Choroid plexus epithelial cell (primary cell): ENCODE measurements at places on chromosomes 6 and 20.

- no peak for DNase-seq
Observed at GRCh38 chr6:52787917-52788316, 15.7 kb downstream of the GSTA1 start.

- DNase-seq, result peak; percentile 90
Observed at GRCh38 chr6:116370760-116371119, at the start of gene DSE. Gene DSE, plus strand, starts transcription at chr6:116370947. Its CDS starts 28,304 bp downstream, at chr6:116399251.

GRCh38 chr6:31620586-31621319 is at the start of gene PRRC2A:
Gene PRRC2A, plus strand, starts transcription at chr6:31620715. Its CDS starts 2,075 bp downstream, at chr6:31622790.
- DNase-seq, result peak; percentile 57

- DNase-seq, result peak; percentile 23
Observed at GRCh38 chr6:157304899-157305663, 18.2 kb downstream of the TMEM242 start.

DNA sequence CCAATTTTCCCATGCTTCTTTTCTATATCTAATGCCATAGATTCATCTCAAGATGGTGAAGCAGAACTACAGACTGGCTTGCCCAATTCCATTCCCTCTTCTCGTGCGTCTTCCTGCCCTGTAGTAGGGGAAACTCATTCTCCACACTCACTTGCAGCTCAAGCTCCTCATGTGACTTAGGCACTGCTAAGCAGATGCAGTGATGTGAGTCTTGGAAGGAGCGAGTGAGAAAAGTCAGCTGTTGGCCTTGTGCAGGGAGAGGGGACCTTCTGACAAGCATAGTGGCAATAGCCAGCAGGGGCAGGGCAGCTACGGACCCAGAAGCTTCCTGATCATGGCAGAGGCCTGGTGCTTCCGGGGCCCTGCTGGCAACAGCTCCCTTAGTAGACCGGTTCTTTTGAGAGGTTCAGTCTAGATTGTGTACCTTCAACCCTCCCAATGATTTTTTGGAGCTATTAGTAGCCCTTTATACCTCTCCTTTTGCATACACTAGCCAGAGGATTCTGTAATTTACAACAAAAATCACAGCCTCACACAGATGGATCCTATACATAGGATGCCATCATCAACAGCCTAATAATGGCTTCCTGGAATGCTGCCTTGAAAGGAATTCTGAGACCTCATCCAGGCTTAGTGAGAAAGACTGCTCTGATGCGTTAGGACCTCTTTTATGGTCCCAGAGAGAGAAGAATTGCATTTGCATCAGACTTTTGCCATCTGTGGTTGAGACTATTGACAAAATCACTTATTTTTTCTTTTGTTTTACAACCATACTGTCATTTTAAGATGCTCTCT is 121.5 kb upstream of the RIPOR2 start:
- DNase-seq, result no peak

- peak; percentile 45 for DNase-seq
Observed at GRCh38 chr6:112665114-112665513, 318.0 kb downstream of the RFPL4B start.

GRCh38 chr6:35601331-35602132 is 87.2 kb downstream of the FKBP5 start:
- peak; percentile 98 for DNase-seq

DNA sequence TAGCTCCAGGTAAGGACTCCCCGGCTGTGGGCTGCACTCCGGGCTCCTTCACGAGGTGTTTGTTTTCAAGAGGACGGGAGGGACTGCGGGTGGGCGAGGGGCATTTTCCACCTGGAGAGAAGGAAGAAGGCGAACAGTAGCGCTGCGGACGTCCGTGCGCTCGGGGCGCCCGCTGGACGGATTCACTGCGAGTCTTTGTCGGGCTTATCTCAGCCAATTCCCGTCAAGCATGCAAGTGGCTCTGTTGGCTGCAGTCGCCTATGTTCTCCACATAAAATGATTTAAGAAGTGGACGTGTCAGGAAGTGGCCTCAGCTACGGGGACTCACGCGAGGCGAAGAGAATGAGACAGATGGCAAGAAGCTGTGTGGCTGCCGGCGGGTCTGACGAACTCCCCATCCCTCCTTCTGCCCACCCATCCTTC is 332 bp downstream of the GRIK2 start:
- DNase-seq, result no peak

DNA sequence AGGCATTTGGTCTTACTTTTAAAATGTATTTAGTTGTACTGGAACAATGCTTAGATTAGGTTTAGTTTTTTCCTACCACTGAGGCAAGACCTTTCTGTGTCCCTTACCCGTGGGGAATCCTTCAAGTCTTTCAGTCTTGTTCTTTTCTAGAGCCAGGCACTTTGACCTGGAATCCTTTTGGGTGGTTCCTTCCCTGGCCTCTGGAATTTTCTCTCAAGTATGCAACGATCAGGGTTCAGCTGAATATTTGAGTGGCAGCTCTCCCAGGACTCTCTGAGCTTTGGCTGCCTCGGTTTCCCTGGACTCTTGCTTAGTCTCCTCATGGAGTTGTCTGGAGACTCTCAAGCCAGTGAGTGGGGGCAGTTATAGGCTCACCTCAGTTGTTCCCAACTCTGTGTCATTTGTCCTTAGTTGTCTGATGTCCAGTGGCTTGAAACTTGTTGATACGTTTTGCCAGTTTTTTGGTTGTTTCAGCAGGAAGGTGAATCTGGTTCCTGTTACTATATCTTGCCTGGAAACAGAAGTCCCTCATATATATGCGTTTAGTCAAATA is 118.1 kb downstream of the QKI start:
- no peak for DNase-seq

GRCh38 chr6:143149771-143150170 is 89.1 kb downstream of the AIG1 start:
- no peak for DNase-seq

GRCh38 chr6:109743739-109744138 is 52.6 kb downstream of the FIG4 start:
- peak; percentile 60 for DNase-seq

DNA sequence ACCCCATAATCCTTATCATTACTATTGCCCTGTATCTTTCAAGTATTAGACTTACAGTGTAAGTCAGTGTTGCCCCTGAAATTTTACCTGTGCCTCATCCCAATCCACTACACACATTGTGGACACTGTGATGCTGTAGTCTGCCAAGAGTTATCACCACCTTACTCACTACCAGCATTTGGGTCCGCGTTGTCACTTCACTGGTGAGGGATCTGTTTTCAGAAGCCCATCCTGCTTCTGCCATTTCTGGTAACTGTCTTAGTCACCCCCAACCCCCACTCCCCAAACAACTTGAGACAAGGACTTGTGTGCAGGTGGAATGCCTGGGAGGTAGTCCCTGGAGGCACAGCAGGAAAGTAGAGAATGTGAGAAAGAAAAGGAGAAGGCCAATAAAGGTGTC is 6.0 kb upstream of the RAB44 start:
- DNase-seq, result no peak

DNA sequence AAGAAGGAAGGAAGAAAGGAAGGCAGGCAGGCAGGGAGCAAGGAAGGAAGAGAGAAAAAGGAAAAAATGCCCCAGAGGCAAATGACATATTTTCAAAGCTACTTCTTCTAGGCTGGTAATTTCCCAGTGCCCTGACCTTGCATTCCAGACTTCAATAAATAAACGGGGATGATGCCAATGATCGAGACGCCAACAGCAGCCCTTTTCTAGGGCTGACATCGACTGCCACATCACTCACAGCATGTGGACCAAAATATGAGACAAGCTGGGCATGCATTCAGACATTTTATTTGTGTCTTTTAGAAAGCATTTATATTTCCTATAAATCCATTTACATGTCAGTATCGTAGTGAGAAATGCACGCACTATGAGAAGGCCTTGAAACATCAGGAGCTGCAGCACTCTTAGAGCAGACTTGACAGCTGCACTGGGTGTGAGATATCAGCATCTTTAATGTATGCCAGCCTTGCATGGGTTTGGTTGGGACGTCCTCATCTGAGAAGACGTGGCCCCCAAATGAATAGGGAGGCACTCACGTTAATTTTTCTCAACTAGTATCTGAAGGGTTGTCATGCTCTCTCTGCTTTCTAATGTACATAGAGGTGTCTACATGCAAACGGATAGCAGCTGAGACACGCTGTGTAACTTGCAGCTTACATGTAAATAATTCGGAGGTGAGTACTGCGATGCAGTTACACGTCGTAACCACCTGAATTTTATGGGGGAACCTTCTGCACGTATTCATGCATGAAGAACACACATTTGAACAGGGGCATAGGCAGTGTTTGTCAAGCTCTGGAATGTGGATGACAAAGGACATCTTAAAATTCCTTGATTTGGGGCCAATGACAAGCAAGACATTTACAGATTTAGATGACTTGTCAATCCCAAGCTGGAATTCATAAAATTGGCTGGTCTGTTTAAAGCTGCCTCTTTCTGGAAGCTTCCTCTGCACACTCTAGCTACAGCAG is 149.1 kb upstream of the AGPAT4 start:
- DNase-seq, result peak; percentile 55

DNA sequence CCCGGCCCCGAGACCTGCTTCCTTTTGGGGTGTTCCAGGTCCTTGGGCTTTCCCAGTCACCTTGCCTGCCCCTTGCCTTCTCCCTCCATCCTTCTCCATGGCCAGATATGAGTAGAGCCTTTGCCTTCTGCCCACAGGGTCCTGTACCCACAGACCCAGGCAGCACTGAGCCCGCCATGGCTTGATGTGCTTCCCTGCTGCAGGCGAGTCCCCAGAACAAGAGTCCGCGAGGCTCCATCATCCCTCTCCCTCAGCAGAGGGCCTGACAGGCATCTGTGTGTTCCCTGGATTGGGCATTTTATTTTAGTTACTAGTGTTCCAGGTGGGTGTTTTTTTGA is 21.9 kb downstream of the PYGB start:
- no peak for DNase-seq

GRCh38 chr20:59223182-59223601 is 59.6 kb downstream of the ZNF831 start:
- DNase-seq, result peak; percentile 9

- DNase-seq, result no peak
Observed at GRCh38 chr6:83921315-83921714, 61.8 kb downstream of the CYB5R4 start.

- no peak for DNase-seq
Observed at GRCh38 chr6:24031496-24031895, 94.5 kb upstream of the NRSN1 start.

DNA sequence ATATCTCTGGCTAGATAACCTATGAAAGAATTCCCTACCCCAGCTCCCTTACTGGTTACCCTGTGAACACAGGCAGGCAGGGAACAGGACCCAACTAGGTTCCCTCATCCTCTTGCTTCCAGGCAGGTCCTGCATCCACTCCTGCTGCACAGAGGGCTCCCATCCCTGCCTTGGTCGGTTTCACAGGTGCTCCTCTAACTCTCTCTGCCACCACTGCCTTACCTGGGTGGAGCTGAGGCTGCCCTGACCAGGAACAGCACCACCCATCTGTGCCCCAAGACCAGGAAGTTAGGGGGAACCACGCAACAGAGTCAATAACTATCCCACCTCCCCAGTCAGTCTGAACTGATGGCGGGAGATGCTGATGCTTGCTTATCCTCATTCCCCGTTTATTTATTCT is 37.0 kb upstream of the HLA-A start:
- DNase-seq, result no peak

GRCh38 chr6:46039646-46040045 is 24.0 kb upstream of the CLIC5 start:
- DNase-seq, result no peak

GRCh38 chr6:148972481-148972880 is 225.7 kb downstream of the UST start:
- DNase-seq, result peak; percentile 46

DNA sequence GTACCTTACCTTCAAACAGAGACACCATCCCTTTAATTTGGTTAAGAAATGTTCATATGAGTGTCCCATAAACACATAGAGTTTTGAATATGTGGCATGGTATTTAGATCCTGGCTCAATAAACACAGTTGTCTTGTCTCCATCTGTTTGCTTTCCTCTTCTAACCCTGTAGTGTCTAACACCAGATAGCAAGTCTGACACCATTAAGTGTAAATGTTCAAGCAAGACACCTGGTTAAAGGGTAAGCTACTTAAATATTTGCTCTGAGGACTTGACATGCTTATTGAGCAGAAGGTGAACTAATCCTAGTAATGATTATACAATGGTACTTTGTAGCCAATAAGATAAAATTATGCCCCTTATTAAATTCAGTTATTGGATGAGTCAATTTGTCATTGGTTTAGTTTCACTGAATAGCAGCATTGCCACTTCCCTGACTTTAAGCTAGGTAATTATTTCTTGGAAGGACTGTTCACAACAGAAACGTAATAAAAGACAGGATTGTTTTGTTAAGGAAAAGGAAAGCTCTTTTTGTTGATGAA is 26.9 kb upstream of the GOPC start:
- DNase-seq, result no peak

GRCh38 chr6:90859612-90860011 is 272.7 kb upstream of the MAP3K7 start:
- no peak for DNase-seq

- no peak for DNase-seq
Observed at GRCh38 chr6:11628562-11628961, 91.0 kb downstream of the TMEM170B start.

DNA sequence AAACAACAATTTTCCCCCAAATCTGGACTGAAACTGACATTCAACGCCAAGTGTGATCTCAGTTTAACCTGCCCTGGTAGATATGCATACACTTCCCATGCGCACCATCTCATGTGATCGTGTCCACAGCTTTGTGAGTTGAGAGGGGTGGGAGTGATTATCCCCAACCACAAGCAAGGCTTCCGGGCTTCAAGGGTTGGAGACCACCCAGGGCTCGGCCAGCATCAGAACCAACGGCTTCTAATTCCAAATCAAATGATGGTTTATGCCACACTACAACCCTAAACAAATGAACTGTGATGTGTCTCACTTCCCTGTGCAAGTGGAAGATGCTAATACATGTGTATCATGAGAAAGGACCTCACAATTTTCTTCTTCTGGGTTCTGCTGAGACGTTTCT is 515 bp upstream of the TGM3 start:
- no peak for DNase-seq

DNA sequence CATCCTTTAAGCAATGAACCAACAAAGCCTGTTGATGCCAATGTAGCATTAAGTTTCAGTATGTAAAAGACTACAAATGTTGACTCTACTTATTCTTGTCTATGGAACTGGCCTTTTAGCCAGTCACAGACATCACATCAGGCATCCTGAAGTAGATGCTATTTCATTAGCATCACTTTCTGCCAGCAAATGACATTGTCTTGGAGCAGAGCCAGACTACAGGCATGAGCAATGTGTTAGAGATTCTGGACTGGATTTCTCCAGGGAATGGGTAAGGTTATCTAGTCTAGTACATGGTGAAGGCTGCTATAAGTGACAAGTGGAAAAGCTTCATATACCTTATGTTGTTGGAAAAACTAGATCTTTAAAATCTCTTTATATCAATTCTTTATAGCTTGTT is 142.9 kb downstream of the ADGRB3 start:
- DNase-seq, result peak; percentile 46
